ENCODE measurements at places on chromosomes 6 and 20. TPM values are rescaled to one million over a fixed set of nuclear protein-coding genes. Genes with fewer than 3 reads are reported as not detected.

The RIPPLY2 gene
- not detected for total RNA-seq

The CAP2 gene
- 4.5 TPM for total RNA-seq

The SCGN gene
- total RNA-seq = not detected

The MLN gene
- not detected for total RNA-seq

The HLA-DRA gene
- total RNA-seq = 283 TPM

The CCDC170 gene
- 1.3 TPM for total RNA-seq

The TBC1D22B gene
- 9.4 TPM for total RNA-seq

The IFT52 gene
- 29.7 TPM for total RNA-seq

The BPIFB1 gene
- total RNA-seq = not detected

The OXT gene
- total RNA-seq = not detected

The SRSF12 gene
- total RNA-seq = 1.7 TPM

The TAAR6 gene
- total RNA-seq = not detected

The MEP1A gene
- not detected for total RNA-seq

The ARMH2 gene
- total RNA-seq = not detected

The SLC26A8 gene
- 0.30 TPM for total RNA-seq

The PNLDC1 gene
- total RNA-seq = 1.1 TPM

The RAB44 gene
- total RNA-seq = 0.30 TPM
